Stimulated activated CD8-positive, alpha-beta memory T cell treated with anti-CD3 and anti-CD28 coated beads, Interleukin-7, amount 100 ng/mL, for 1 hour (primary cell): ENCODE measurements at places on chromosomes 16 and 17.

- peak; percentile 12 for DNase-seq
Observed at GRCh38 chr16:26645614-26646013, 421.1 kb upstream of the C16orf82 start.

- no peak for DNase-seq
Observed at GRCh38 chr16:3458278-3458851, 14.9 kb downstream of the NAA60 start.

DNA sequence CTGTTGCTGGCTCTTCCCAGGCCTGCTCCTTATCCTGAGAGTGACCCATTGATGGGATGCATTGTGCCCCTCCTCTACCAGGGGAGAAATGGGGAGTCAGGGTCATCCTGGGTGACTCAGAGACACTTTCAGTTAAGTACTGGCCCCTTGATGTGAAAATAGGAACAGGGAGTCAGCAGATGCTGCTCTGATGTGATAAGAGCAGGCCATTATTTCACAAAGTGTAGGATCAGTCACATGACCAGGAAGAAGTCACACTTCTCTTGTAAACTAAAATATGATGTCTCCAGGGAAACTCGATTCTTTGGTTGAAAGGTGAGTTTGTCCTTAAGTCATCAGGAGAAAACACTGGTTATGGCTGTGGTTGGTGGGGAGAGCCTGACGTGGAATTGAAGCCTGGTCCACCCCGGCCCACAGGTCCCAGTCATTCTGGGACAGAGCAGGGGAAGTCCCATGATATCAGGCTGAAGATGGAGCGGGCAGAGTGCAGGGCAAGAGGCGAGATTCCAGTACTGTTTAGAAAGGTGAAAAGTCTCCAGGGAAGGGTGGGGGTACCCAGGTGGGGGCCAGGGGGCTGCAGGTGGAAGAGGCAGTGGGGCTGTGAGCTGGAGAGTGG is 88.6 kb upstream of the NLRP1 start:
- DNase-seq: no peak

DNA sequence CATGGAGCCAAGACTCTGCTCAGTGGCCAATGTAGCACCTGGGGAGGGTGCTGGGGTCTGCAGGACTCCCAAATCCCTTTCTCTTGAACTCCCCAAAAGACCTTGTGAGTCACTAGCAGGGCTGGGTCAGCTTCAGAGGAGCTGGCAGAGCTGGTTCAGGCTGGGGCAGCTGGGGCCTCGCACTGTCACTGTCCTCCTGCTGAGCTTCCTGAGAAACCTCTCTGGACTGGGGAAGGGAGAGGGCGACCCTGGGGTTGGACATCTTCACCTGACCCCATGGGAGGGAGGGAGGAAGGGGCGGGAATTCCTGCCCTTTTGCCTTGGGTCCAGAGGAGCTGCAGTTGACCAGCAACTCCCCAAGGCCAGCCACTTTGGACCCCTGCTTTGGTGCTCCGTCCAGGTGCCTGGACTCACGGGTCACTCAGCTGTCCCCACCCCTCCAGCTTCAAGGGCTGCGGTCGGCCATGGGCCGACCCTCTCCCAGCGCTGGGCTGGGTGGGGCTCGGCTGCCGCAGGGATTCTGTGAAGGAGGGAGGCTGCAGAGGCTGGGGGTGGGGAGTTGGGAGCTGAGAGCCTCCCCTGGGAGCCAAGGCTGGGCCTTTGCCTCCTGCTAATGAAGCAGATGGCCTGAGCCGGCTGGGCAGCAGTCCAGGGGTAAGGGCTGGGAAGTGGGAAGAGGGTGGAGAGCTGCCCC is 9.2 kb downstream of the FMNL1 start:
- DNase-seq: no peak

- peak; percentile 46 for DNase-seq
Observed at GRCh38 chr17:39174920-39175694, 9.1 kb upstream of the ARL5C start.

DNA sequence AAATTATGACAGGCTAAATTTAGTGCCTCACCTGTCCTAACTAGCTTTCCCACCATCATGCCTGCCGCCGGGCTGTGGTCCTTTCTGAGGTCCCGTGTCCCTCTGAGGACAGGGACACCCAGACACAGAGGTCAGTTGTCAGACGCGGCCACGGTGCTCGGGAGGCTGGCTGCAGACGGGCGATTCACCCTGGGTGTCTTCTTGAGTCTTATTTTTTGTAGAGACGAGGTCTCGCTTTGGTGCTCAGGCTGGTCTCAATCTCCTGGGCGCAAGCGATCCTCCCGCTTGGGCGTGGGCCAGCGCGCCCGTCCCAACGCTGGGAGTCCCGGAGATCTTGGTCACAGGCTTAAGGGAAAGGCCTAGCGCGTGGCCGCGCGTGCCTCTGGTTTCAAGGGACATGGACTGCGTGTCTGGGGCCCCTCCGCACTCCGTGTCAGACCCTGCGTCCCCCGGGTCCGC is 797 bp upstream of the RAB11FIP3 start:
- no peak for DNase-seq

- DNase-seq: no peak
Observed at GRCh38 chr16:6252541-6252940, 1080.1 kb upstream of the RBFOX1 start.

GRCh38 chr16:75311383-75311938 is 60.0 kb upstream of the BCAR1 start:
- no peak for DNase-seq
